ENCODE measurements at places on chromosomes 3 and 15.

- no peak for DNase-seq
Observed at GRCh38 chr3:16186565-16186964, 12.1 kb downstream of the GALNT15 start.

- no peak for DNase-seq
Observed at GRCh38 chr3:8873740-8874139, 89.5 kb downstream of the RAD18 start.

DNA sequence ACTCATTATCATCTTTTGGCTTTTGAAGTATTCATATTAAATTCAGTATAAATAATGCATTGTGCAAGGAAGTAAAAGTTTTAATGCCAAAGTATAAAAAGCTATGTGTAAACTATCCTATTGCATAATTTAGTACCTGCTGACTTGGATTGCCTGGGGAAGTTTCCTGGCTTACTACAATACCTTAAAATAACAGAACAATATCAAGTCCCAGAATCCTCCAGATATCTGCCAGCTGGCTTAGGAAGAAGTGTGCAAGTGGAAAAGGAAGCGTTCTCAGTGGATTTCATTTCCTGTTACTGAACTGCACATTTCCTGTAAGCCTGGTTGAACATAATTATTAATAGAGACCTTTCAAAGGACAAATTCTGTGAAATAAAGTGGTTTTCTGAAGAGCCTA lies 236.7 kb downstream of the ADAMTSL3 start:
- no peak for DNase-seq

DNA sequence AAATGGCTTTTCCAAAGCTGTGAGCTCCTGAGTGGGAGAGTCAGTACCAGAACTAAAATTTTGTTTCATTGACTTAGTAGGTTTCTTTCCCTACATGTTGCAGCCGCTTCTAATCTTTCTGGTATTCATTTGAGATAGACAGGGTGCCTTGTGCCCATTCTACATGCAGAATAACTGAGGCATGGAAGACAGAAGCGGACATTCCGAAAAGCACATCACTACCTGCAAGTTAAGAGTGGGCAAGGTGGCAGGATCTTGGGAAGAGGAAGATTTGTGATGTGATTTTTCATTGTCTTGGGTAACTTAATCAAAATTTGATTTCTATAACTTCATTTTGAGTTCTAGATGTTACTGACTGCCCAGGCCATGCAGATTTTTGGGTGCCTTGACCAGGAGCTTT lies 2.0 kb downstream of the MAP2K5 start:
- no peak for DNase-seq
